ENCODE measurements at places on chromosomes 11 and 22.

GRCh38 chr22:20457506-20458240 lies 20.0 kb upstream of the SCARF2 start:
- DNase-seq, result no peak

DNA sequence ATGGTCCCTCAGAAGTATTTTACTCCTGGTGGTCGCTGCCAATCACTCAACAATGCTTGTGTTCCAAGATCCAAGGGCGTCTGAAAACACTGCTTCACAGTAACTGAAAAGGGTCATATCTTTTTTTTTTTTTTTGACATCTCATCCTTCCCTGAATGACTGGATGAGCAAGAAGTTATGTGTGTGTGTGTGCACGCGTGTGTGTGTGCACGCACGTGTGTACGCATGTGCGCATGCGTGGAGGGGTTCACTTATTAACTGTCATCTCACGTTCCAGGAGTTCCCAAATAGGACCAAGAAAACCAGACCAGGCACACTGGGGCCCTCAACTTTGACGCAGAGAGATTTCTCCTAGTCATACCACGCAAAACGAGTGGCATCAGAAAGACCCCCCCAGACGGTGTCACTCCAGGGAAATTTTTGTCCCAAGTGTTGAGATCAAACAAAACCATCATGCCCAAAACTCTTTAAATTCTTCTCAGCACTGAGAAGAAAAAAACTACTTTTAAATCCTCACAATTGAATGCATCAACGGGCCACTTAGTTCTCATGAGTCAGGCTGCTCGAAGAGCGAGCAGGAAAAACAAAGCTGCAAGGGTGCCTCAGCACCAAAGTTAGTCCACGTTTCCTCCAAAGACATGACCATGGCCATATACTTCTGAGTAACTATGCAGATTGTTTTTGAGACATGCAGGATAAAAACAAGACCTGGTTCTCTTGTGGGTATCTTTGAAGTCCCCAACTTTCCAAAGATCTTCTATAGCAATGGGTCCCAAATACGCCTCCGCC lies 12.9 kb downstream of the MN1 start:
- no peak for DNase-seq

GRCh38 chr22:40243891-40244290 lies 66.2 kb downstream of the TNRC6B start:
- no peak for DNase-seq

- no peak for DNase-seq
Observed at GRCh38 chr11:83120327-83120726, 36.6 kb upstream of the PCF11 start.

- DNase-seq, result no peak
Observed at GRCh38 chr22:21736084-21736642, 569 bp upstream of the YPEL1 start.

DNA sequence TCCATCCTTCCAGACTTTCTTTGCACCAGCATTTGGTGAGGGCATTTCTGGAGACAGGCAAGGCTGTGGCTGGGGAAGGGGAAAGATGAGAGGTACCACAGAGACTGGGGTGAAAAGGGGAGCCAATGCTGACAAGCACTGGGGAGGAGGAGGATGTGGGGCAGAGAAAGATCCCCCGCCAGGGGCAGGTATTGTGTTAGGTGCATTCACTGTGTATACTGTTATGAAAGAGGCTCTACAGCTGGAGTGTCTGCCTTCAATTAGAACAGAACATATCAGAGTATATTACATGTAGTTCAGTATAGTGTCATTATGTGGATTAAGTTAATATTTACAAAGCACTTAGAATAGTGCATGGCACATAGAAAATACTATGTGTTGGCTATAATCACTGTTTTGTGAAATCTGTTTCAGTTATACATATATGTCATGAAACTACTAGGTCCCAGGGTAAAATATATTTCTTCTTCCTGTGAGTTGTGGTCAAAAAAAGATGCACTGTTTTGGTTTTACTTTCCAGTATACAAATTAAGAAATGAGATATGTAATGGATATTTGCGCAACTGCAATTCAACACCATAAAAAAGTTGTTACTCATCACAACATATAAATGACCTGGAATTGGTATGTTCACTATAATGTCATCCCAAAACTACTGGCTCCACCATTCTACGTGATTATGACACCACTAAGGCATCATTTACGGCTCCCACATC lies 8.4 kb downstream of the MSANTD2 start:
- DNase-seq, result no peak

DNA sequence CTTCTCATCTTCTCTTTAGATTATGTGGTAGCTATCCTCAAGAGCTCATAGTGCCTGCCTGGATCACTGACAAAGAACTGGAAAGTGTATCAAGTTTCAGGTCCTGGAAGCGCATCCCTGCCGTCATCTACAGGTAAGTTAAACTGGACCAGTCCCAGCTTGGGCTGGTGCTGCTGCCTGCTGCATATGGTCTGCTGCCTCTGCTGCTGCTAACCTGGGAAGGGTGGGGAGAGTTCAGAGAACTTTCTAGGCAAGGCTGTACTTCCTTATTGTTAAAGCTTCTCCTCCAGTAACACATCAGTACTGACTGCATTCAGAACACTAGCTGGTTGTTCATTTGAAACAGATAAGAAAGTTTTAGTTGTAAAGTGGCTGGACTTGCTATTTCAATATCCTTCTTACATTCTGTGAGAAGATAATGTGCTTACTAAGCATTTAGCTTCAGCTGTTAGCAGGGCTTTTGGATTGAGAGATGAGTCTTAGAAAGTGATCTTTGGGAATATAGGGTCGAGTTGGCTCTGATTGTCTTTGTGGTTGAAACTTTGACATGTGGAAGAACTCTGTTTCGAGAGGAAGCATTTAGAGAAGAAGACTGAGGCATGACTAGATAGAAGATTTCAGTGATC lies 77.3 kb upstream of the HORMAD2 start:
- no peak for DNase-seq

DNA sequence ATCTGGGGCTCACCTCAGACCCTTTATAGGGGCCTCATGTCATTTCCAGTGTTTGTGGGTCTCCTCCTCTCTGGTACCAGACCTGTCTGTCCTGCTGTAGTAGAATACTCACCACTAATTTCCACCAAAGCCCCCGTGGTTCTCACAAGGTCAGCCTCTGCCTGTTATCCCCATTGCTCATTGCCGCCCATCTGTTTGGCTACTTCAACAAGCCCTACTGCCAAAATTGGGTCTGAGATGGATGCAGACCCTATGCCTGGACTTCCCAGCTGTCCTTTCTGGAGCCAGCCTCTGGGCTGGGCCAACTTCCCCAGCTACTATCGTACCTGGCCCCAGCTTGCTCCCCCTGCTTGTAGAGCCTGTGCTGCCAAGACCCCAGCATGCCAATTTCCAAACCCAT lies 152.1 kb upstream of the ISX start:
- DNase-seq, result no peak

DNA sequence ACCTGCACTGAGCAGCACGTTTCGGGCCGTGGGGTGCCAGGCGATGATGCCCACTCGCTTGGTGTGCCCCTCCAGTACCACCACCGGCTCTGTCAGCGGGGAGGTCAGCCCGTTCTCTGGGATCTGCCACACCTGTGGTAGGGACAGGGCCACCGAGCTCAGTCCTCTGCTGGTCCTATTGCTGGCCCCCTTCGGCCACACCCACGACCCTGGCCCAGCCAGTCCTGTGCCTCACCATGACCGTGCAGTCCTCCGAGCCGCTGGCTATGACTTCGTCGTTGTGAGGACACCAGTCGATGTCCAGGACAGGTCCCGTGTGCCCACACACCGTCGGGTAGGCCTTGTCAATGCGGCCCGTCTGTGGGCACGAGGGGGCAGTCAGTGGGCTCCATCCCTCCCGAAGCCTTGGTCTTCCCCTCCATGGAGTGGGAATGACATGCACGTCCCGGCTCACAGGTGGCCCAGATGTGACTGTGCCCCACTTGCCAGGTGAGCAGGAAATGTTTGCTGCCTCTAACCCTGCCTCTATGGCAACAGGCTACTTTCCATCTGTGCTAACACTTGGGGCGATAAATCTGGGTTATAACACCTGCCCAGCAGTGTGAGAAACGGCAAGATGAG lies 1.4 kb downstream of the CORO1B start:
- DNase-seq, result no peak

DNA sequence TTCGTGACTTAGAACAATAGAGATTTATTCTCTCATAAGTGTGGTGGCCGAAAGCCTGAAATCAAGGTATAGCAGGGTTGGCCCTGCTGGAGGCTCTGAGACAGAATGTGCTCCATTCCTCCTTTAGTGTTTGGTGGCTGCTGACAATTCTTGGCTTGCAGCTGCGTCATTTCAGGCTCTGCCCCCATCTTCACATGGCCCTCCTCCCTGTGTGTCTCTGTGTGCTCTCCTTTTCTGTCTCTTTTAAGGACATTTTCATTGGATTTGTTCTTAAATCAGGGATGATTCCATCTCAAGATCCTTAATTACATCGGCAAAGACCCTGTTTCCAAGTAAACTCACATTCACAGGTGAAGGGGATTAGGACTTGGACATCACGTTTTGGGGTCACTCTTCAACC lies 10.2 kb upstream of the APOL6 start:
- DNase-seq, result no peak

DNA sequence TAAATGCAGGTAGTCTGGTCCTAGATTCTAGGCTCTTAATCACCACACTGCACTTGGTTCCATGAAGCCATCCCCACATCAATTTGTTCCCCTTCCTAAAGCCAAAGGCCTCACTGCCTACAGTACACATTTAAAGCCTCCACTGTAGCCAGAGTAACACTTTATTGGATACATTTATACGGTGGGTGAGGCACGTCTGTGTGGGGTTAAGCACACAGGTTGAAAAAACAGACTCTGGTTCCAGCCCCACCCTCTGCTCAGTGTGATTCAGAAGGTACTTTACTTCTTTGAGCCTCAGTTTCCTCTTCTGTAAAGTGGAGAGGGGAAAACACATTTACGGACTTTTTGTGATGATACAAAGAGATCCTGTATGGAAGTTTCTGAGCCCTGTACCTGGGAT lies 22.5 kb downstream of the DSCAML1 start:
- no peak for DNase-seq

- no peak for DNase-seq
Observed at GRCh38 chr11:5239046-5239445, 4.8 kb upstream of the HBD start.

GRCh38 chr11:84130646-84131427 lies 844.7 kb upstream of the CCDC90B start:
- DNase-seq, result no peak

DNA sequence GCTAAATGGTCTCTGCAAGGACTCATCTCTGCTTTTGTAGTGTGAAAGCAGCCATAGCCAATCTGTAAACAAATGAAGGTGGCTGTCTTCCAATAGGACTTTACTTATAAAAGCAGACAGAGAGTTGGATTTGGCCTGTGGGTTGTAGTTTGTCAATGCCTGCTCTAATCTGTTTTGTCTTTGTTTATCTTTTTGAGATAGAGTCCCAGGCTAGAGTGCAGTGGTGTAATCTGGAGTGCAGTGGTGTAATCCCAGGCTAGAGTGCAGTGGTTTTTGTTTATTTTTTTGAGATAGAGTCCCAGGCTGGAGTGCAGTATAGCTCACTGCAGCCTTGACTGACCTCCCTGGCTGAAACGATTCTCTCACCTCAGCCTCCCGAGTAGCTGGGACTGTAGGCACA lies 8.6 kb downstream of the PPP6R3 start:
- no peak for DNase-seq

DNA sequence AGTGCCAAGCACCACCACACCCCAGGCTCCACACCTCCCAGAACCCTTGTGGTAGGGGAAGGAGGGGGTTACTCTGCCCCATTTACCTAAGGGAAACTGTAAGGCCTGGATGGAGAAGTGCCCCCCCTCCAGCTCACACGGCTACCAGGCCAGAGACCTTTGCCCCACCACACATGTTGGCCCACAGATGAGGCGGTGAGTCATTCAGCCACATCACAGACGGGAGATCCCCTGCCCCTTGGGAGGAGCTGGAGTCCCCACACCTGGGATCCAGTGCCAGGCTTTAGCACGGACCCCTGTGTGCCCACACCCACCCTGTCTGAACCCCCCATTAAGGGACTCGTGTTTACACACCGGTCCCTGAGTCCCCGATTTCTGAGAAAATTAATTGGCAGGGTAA lies 24.9 kb downstream of the CDKN1C start:
- DNase-seq, result no peak

DNA sequence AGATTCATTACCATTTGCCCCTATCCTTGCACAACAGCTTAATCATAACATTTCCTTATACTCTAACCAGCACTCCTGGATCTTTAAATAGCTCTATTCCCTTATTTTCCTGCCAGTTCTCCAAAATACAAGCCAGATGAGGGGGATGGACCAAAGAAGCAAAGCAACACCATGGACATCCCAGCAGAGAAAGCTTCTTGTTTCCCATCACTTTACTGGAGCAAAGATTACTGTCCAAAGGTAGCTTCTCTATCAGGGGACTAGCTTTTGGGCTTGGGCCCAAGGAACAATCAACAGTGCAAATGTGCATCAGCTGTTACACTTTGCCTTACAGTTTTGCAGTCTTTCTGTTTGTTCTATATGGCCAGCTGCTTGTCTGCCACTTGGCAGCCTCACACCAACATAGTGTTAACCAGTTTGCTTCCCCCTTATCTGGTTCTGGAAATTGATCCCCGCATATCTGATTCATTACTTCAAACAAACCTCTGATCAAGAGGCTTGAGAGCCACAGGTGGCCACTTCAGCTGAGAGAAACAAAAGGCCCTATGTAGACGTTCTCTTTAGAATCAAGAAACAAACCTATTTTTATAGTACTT lies 814.3 kb downstream of the METTL15 start:
- no peak for DNase-seq

- no peak for DNase-seq
Observed at GRCh38 chr11:101296896-101297295, 167.3 kb upstream of the PGR start.

- DNase-seq, result no peak
Observed at GRCh38 chr11:10352921-10353550, 48.2 kb downstream of the ADM start.

DNA sequence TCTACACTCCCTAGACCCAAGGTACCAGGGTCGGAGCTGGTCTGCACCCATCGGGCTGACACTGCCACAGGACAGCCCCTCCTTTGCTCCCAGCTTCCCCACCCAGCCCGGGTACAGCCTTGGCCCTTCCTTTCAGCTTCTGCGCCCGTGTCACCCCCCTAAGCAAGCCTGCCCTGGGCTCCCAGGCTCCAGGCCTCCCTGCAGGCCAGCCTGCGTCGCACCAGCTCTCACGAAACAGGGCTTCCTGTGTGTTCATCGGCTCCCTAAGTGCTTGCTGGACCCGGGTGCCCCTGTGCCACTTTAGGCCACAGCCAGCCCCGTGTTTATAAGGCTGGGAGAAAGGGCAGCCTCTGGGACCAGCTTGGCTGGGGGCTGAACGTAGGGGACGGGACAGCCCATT lies 21.1 kb downstream of the FLRT1 start:
- no peak for DNase-seq
